ENCODE measurements at places on chromosomes 4 and X.

- DNase-seq, result no peak
These were observed 104.3 kb downstream of the RTL9 start for GRCh38 chrX:110462957-110463356.

GRCh38 chrX:85882601-85883000 is 164.8 kb downstream of the CHM start:
- DNase-seq, result no peak

GRCh38 chrX:44935172-44935571 is 62.2 kb downstream of the KDM6A start:
- DNase-seq, result no peak

DNA sequence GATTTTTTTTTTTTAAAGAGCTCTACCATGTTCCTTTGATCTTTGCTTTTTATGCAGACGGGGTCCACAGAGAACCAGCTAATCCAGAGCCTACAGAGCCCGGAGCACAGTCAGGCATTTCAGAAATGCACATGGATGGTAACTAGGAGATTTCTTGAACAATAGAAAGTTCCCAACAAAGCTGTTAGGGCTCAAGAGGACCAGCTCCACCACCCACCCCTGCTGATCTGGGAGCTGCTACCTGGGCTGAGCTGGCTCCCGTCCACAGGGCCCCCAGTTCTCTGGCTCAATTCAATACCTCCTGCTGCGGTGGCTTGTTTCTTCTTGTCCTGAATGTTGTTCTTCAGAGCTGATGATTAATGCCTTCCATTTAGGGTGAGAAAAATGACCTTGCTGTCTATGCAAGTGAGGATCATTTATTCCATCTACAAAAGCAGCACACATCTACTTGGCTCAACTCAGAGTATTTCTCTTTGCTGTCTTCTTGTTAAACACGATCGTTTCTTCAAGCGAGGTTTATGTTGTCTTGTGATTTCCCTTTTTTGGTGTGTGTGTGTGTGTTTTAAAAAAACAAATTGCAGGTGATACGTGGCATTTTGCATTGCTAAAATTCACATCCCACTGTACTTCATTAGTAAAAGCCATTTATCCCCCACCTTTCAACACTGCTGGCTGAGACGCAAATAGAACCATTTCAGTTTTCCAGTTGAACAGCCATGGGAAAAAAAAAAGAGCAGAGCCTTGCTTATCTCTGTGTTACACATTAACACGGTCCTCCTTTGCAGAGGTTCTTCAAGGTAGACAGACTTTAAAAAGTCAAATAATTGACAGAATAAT is 31.3 kb downstream of the IGFBP7 start:
- peak; percentile 27 for DNase-seq

- DNase-seq, result no peak
These were observed 112.9 kb upstream of the NKX1-1 start for GRCh38 chr4:1518997-1519700.

DNA sequence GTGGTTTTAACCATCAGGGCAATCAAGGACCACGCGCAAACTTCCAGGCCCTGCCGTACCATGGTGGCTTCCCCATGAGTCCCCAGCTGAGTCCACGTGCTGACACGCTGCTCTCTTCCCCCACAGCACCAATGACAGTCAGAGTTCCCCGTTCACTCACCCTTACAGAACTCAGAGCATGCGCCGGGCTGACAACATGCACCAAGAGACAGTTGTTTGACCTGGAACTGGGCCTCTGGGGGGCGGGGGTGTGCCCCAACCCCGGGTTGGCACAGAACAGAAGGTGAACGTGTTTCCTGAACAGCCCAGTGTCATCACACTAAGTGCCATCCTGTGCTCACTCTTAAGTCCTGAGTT is 29.4 kb downstream of the IRF2 start:
- DNase-seq, result no peak

GRCh38 chr4:173380987-173381386 is 10.2 kb downstream of the SAP30 start:
- DNase-seq, result no peak

DNA sequence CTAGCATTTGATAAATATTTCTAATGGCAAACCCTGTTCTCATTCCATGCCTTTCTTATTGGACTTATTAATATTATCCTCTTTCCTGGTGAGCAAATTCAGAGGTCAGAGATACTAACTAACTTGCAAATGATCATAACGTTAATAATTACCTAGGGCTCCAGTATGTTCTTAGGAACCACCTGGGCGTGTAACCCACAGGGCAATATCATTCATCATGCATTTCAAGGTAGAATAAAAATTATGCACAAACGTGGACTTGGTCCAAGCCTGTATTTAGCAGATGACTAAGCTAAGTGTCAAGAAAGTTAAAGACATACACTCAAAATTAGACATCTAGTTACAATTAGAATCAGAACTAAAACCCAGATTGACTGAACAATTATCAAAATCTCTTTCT is 850.1 kb downstream of the TRIML1 start:
- no peak for DNase-seq

GRCh38 chr4:123503698-123504363 is 107.2 kb downstream of the SPRY1 start:
- no peak for DNase-seq

GRCh38 chr4:41932988-41933387 is 2.2 kb upstream of the TMEM33 start:
- DNase-seq, result no peak

- no peak for DNase-seq
These were observed 4.7 kb downstream of the FAM120C start for GRCh38 chrX:54178100-54178940.

DNA sequence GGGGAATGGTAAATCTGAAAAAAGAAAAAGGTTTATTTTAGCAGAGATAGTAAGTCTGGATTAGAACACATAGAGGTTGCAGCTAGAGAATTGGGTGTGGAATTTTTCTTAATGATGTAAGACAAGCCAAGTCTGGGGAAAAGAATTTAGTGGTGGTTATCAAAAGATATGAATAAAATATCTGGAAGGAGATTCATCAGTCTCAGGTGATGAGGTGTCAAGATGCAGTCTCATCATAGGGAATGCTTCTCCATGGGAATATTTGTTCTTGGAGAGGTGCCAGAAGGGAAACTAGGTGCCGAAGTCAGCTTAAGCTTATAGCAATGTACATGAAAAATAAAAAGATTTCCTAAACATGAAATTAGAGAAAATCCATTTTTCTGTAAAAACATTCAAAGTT is 504.1 kb upstream of the NR3C2 start:
- no peak for DNase-seq

- DNase-seq, result no peak
These were observed 173.7 kb upstream of the FAT4 start for GRCh38 chr4:125140966-125141495.

GRCh38 chr4:25076625-25077398 is 46.1 kb upstream of the LGI2 start:
- no peak for DNase-seq

DNA sequence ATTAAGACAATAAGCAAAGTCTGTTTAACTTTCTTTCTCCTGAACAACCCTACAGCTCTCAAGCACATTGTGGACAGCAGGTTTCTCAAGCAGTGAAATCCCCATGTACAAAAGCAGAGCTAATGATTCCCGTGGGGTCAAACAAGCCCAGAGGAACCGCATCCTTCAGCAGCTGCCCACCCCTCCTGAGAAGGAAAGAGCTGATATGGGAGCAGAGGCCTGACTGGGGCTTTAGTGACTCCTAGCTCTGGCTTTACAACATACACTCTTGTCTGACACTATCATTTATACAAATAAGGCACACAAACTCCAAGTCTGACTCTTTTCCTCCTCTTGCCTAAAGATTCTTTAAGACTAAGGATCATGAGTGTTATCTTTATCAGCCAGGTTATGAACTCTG is 32.8 kb downstream of the HDAC8 start:
- DNase-seq, result no peak

DNA sequence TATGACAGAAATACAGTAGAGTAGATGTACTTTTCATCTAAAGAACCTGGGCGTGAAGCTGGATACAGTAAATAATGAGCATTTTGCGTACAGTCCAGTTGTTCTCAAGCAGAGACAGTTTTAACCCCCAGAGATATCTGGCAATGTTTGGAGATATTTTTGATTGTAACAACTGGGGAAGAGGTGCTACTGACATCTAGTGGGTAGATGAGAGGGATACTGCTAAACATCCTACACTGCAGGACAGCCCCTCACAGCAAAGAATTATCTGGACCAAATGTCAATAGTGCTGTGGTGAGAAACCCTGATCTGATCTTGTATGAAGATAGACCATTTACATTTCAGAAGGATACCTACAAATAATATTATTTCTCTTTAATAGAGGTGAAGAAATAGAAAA is 200.2 kb upstream of the FAM47A start:
- no peak for DNase-seq

GRCh38 chr4:83389756-83390505 is 55.3 kb upstream of the HPSE start:
- DNase-seq, result no peak

- DNase-seq, result no peak
These were observed 438.3 kb downstream of the CENPC start for GRCh38 chr4:67106861-67107460.

DNA sequence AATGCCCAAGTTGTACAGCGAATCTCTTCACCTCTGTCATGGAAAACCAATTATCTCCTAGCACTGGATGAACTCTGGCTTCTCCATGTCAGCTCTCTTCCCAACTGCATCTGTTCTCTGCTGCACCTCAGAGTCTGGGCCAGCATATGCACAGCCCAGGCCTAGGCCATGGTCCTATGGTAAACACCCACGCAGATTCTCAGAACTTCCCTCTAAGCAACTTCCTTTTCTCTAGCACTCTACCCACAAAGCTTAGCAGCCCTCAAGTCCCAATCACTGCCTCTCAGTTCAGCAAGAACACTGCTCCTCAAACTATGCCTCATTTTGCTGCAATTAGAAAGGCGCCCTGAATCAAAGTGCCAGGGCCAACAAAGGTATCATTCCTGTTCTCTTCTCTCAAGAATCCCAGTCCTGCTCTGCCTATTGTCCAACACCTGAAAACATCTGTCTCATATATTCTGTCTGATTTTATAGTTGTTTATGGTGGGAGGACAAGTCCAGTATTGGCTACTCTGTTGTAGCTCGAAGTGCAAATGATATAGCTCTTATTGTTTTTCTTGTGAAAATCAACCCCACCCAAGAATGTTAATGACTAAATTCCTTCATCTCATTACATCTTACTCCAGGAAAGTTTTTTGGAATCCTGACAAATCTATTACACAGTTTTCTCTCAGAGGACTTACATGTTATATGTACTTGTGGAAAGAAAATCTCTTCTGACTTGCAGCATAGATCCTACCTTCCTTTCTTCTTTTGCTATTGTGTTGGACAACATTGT is 85.4 kb downstream of the DCHS2 start:
- DNase-seq, result no peak

DNA sequence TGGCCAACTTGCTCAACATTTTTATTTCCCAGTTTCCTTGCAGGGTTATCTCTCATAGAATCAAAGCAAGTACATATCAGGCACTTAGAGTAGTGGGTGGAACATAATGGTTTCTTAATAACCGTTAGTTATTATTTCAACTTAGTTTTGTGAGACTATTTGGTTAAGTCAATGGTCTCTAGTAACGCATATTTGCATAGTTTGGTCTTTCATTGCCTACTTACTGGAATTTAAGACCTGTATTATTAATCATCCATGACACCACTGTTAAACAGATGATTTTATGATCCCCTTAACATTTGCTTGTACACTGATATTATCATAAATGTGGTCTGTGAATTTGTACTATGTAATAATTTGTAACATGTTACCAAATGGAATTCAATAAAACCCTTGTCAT is 70.9 kb upstream of the SMIM31 start:
- DNase-seq, result no peak

DNA sequence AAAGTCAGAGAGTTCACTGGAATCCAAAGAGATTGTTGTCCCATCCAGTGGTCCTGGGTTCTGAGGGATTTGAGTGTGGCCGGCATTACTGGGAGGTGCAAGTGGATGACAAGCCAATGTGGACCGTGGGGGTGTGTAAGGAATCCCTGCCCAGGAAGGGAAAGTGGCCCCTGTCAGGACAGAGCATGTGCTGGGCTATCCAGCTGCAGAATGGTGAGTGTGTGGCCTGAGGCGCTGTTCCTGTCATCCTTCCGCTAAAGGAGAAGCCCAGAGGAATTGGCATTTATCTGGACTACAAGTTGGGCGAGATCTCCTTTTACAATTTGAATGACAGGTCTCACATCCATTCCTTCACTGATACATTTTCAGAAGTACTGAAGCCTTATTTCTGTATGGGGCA is 20.4 kb upstream of the TRIM60 start:
- DNase-seq, result no peak

- no peak for DNase-seq
These were observed 131.9 kb upstream of the GPRIN3 start for GRCh38 chr4:89439533-89439932.

DNA sequence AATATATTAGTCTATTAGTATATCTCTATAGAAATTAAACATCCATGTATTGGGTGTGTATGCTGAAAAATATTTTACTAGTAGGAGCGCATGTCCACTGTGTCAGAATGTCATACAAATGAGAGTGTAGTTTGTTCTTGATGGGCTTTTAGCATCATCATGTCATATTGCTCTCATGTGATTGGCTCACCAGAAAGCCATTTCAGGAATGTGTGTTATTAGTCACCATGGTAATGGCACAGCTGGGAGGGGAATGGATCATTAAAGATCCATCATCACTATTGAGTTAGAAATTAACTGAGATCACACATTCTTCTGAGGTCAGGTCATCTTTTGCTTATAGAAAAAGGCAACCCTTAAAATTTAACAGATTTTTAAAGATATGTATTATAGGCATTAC is 77.3 kb downstream of the PHEX start:
- no peak for DNase-seq

DNA sequence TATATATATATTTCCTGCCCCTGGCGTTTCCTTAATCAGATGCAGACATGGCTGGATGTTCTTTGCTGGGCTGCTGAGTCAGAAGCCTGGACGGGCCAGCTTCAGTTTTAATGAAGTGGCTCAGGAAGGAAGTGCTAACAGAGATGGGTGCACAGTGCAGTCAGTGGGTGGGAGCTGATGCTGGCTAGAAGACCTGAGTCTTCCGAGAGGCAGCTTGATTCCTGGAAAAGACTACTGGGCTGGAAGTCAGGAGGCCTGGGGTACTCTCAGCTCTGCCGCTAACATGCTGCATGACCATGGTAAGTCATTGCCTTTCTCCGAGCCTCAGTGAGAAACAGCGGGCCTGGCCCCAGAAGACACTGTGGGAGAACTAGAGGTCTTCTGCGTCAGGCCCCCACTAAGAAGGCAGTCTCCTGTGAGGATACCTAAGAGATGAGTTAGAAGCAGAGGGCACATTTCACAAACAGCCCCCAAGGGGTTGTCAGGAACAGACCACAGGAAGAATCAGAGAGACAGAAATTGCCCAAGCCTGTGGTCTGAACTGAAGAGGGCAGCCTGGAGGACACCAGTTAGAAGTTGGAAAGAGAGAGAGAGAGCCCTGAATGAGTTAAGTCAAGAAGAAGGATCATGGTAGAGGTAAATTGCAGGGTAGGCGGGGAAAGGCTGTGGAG is 8.3 kb upstream of the CD40LG start:
- peak; percentile 18 for DNase-seq

GRCh38 chr4:179625406-179625805 is 2183.2 kb upstream of the AGA start:
- DNase-seq, result no peak

DNA sequence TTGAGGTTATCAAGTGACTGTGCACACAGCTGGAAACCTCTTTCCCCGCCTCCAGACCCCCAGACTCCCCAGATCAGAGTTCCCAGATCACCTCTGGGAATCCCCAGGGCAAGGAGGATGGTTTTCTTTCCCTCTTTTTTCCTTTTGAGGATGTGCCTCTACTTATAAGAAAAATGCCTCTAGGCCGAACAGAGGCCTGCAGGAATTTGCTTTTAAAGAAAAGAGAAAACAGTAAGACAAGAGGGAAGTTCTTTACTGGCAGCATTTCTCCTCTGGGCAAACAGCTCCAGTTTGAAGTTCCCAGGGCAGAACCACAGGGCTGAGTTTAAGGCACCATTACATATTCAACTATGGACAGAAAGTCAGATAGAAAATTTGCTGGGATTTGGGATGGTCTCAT is 837.9 kb upstream of the LCORL start:
- no peak for DNase-seq
